Sciatic nerve (tissue), 2 donors: ENCODE measurements at places on chromosomes 2 and 18. TPM values are rescaled to one million over a fixed set of nuclear protein-coding genes. Genes with fewer than 3 reads are reported as not detected.

DNA sequence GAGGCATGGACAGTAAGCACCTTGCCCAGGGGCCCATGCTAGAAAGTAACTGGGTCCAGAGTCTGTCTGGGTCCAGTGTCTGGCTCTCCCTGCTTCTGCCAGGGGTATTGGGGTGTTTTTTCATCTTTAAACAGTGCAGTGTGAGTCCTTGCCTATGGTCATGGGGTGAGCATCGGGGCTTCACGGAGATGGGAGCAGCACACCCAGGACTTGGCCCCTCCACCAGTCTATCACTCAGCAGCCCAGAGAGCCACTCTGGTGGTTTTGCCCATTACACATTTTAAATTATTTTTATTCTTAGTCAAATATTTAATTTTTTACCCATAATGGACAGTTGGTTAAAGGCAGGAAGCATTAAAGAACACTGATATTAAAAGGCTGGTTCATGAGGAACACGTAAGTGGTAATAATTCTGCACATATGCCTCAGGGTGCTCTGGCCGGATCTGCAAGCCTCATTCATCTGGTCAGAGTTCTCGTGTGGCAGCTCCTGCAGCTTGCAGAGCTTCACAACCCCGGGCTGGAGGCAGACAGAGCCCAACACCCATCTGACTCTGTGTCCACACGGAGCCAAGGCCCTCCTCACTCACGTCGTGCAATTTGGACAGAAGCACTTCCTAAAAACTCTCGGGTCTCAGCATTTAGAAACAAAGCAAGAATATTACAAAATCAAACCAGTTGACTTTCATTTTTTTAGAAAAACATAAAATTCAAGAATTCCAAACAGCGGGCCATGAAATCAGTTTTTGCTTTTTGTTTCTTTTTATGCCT, 204.1 kb downstream of the CTIF start:
- DNase-seq: peak; percentile 80

DNA sequence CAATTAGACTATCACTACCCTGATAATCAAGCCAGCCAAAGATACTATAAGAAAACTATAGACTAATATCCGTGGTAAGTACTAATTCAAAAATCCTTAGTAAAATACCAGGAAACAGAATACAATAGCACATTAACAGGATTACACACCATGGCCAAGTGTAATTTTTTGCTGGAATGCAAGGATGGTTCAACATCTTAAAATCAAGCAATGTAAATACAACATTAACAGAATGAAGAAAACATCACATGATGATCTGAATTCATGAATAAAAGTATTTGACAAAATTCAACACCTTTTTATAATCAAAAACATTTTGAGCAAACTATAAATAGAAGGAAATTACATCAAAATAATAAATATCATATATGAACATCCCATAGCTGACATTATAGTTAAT, 350.7 kb upstream of the LRRTM1 start:
- no peak for DNase-seq

- DNase-seq: no peak
Measured at GRCh38 chr2:171837736-171838135, 56.3 kb downstream of the SLC25A12 start.

DNA sequence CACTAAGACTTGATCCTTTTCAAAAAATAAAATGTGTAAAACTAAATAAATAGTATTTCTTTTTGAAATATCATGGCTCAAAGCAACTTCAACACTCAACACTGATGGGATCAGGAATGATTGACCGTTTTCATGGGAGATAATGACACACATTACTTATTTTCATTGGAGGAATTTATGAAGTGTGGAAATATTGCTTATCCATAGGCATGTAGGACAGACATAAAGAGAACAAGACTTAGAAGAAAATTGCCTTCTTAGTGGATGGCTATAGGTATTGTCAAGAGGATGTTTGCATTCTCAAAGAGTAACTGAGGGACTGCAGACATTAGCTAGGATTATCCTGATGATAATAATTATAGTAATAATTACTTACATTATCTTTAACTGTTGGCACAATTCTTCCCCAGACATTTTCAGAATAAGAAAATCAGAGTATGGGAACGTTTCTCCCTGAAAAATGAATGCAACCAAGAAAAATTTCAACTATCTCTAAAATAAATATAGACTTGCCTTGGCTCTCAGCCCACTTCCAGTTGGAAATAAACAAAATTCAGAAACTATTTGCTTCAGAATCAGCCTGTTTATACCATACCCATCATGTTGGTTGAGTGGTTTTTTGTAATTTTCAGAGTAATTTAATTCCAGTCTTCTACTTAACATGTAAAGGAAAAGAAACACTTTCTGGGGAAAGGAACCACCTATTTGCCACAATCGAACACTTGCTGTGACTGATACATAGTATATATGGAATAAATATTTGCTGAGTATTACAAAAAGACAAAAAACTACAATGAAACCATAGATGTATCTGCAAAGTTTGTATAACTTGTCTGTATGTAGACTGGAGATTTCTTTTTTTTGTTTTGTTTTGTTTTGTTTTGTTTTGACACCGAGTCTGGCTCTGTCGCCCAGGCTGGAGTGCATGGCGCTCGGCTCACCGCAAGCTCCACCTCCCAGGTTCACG, 165.7 kb downstream of the TMX3 start:
- no peak for DNase-seq

- no peak for DNase-seq
Measured at GRCh38 chr2:70367722-70368323, 66.0 kb upstream of the FAM136A start.

DNA sequence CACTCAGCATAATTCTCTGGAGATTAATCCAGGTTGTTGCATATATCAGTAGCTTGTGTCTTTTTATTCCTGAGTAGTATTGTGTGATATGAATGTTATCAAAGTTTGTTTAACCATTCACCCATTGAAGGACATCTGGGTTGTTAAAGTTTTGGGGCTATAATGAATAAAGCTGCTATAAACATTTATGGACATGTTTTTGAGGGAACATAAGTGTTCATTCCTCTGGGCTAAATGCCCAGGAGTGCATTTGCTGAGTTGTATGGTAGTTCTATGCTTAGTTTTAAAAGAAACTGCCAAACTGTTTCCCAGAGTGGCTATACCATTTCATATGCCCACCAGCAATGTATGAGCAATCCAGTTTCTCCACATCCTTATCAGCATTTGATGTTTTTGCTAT, 21.8 kb upstream of the KCNJ13 start:
- DNase-seq: no peak

DNA sequence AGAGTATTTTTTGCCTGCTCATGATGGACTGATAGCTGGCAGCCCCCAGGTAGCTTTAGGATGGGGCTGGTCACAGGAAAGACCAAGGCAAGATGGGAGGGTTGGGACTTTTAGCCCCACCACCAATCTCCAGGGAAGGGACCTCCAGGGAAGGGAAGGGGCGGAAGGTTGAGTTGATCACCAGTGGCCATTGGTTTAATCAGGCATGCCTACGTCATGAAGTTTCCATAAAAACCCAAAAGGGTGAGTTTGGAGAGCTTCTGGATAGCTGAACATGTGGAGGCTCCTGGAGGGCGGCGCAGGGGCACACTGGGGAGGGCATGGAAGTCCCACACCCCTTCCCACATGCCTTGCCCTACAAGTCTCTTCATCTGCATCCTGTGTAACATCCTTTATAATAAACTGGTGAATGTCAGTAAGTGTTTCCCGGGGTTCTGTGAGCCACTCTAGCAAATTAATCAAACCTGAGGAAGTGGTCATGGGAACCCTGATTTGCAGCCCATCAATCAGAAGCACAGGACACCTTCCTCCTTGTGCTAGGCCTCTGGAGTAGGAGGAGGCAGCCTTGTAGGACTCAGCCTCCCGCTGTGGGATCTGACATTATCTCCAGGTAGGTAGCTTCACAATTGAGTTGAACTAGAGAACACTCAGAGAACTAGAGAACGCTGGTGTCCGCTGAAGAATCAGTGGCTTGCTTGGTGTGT, 30.3 kb downstream of the RAB31 start:
- DNase-seq: no peak

GRCh38 chr2:217935235-217935879, 67.4 kb downstream of the TNS1 start:
- DNase-seq: no peak

DNA sequence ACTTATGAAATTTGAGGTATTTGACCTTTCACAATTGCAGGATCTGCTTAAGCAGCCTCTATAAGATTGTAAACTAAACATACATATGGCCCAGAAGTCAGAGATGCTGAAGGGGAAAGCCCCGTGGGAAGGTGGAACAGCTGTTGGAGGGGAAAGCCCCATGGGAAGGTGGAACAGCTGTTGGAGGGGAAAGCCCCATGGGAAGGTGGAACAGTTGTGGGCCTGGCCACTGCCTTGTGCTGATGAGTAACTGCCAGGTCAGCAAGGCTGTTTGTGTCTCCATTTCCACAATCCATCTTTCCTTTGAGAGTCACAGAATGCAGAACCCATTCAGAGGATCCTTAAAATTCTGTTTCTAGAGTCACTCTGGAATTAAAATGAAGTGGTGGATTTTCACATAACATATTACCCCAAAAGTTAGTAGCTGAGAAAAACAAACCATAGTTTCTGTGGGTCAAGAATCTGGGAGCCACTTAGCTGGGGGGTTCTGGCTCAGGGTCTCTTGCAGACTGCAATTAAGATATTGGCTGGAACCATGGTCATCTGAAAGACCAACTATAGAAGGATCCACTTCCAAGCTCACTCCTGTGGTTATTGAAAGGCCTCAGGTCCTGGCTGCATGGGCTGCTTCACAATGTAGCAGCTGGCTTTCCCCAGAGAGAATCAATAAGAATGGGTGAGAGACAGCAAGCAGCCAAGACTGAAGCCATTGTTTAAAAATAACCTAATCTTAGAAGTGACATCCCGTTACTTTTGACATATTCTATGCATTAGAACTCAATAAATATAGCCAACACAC, 86.6 kb upstream of the CAVIN2 start:
- no peak for DNase-seq

- no peak for DNase-seq
Measured at GRCh38 chr2:108285616-108286015, 3.1 kb upstream of the SULT1C2 start.

- DNase-seq: no peak
Measured at GRCh38 chr2:22282220-22282619, 1102.8 kb upstream of the KLHL29 start.

DNA sequence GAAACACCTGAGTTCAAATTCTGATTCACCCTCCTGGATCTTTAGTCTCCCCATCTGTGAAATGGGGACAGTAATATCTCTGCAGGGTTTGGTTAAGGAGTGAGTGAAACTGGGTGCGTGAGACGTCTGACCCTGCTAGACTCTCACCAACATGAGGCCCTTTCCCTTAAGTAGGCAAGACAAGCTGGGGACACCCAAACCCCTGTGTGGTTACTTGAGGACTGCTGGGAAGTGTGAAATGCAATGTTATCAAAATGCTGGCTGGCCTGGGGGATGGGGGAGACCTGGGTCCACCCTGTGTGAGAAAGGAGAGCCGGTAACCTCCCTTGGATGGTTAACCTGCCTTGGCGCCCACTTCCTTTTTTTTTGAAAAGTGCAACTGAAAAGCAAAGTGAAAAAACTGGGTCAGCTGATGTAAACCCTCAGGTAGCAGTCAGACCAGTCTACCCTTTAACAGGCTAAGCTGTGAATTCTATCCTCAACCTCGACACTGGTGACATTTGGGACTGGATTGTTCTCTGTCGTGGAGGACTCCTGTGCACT, 82.3 kb downstream of the INPP5D start:
- no peak for DNase-seq

- no peak for DNase-seq
Measured at GRCh38 chr18:76967721-76968472, 145.5 kb downstream of the ZNF236 start.

Gene REG1B
- total RNA-seq: 2.3 TPM

Gene IAH1
- 55.6 TPM for total RNA-seq

Gene MRO
- total RNA-seq: 2.0 TPM

Gene PTPN4
- total RNA-seq: 37.7 TPM

Gene RAB27B
- total RNA-seq: 0.62 TPM

Gene TSGA10
- total RNA-seq: 11.0 TPM

Gene IL36A
- not detected for total RNA-seq

Gene CAVIN2
- 71.1 TPM for total RNA-seq

Gene ITPRIPL1
- 2.8 TPM for total RNA-seq

Gene GEN1
- 3.4 TPM for total RNA-seq

Gene ABCG8
- not detected for total RNA-seq

Gene CXCR1
- total RNA-seq: 4.9 TPM
